ENCODE measurements at places on chromosomes 6 and 20. TPM values are rescaled to one million over a fixed set of nuclear protein-coding genes. Genes with fewer than 3 reads are reported as not detected.

The CGA gene
- total RNA-seq, result not detected

The FNDC11 gene
- total RNA-seq, result 0.39 TPM

The ALDH5A1 gene
- total RNA-seq, result 3.3 TPM

DNA sequence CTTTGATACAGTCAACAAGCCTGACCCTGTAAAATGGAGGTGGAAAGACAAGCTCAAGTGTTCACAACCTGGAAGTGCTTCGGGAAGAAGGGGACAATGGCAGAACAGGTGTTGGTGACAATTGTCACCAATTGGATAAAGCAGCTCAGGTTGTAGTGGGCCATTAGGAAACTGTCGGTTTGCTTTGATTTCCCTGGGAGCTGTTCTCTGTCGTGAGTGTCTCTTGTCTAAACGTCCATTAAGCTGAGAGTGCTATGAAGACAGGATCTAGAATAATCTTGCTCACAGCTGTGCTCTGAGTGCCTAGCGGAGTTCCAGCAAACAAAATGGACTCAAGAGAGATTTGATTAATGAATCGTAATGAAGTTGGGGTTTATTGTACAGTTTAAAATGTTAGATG, 15.0 kb downstream of the CCR6 start:
- no peak overlapping the region for H3K27ac ChIP-seq
- no peak for DNase-seq
- H3K4me1 ChIP-seq, result peaks cover 5% of the 10 kb centered on the region

- H3K27me3 ChIP-seq, result no peaks in the 10 kb centered on the region
- H3K4me3 ChIP-seq, result no peak overlapping the region
- no peak for DNase-seq
- peaks cover 7% of the 10 kb centered on the region for H3K4me1 ChIP-seq
- no peak overlapping the region for H3K27ac ChIP-seq
- H3K36me3 ChIP-seq, result no peaks in the 10 kb centered on the region
These were observed 183.9 kb downstream of the SYNDIG1 start for GRCh38 chr20:24653306-24653705.

DNA sequence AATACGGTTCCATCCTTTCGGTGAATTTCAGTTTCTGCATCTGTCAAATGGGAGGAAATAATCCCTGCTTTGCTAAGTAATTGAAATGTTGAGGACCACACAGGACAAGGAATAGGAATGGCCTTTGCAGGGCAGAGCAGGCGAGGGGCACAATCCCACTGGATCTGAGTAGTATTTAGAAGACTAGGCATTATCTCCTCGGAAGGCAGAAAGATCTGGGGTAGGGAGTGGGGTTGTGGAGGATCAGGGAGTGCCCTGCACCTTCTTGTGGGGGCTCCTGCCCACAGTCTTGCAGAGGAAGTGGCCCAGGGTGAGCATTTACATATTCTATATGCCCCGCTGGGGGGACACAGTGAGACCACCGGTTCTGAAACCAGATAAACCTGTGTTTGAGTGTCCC, 87.1 kb upstream of the SIRPA start:
- H3K36me3 ChIP-seq, result no peaks in the 10 kb centered on the region
- peak; percentile 91 for DNase-seq
- peaks cover 41% of the 10 kb centered on the region for H3K4me1 ChIP-seq
- H3K27ac ChIP-seq, result no peak overlapping the region
- H3K27me3 ChIP-seq, result no peaks in the 10 kb centered on the region
- no peak overlapping the region for H3K4me3 ChIP-seq

- H3K27ac ChIP-seq, result no peak overlapping the region
- no peaks in the 10 kb centered on the region for H3K27me3 ChIP-seq
- no peaks in the 10 kb centered on the region for H3K36me3 ChIP-seq
These were observed 71.0 kb upstream of the RALGAPA2 start for GRCh38 chr20:20783450-20783849.

DNA sequence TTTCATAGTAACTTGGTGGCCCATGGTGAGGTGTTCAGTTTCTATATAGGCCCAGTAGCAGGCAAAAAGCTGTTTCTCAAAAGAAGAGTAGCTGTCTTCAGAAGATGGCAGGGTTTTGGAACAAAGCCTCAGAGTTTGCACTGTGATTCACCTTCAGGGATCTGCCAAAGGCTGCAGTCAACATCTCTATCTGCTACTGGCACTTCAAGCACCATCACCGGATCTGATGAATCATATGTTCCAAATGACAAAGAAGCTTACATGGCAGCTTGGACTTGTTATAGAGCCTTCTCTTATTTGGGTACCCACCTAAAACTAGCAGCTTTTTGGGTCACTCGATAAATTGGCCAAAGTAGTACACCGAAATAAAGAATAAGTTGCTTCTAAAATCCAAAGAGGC, 39.5 kb downstream of the PKIB start:
- H3K4me1 ChIP-seq, result no peaks in the 10 kb centered on the region
- no peak overlapping the region for H3K27ac ChIP-seq
- no peaks in the 10 kb centered on the region for H3K27me3 ChIP-seq
- H3K36me3 ChIP-seq, result no peaks in the 10 kb centered on the region
- H3K4me3 ChIP-seq, result no peak overlapping the region
- no peak for DNase-seq

DNA sequence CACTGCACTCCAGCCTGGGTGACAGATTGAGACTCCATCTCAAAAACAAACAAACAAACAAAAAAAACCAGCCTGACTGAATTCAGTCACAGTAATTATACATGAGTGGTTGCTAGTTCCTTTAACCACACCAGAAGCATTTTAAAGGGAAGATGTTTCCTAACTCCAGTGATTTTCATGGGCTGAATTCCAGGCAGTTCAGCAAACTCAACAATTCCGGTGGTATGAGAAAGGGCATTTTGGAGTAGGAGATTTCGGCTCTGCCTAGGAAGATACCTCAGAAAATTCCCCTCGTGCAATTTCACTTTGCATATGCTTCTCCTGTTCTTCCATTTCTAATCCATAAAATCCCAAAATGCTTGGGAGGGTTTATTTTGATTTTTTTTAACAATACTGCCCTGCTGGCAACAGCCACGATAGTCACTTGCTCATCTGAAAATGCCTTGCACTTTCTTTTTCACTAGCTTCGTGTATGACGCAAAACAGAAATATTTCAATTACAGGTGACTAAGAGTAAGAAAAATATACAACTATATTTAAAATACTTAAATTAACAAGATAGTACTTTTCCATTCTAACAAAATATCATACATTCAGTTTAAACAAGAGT, 48.3 kb upstream of the IPCEF1 start:
- H3K36me3 ChIP-seq, result peaks cover 30% of the 10 kb centered on the region
- H3K27me3 ChIP-seq, result no peaks in the 10 kb centered on the region
- peak overlapping the region; percentile 69 for H3K27ac ChIP-seq
- no peak for DNase-seq

GRCh38 chr6:38567436-38567835, 72.3 kb downstream of the BTBD9 start:
- H3K4me1 ChIP-seq, result peaks cover 12% of the 10 kb centered on the region
- H3K4me3 ChIP-seq, result no peak overlapping the region
- peak; percentile 93 for DNase-seq
- no peak overlapping the region for H3K27ac ChIP-seq

DNA sequence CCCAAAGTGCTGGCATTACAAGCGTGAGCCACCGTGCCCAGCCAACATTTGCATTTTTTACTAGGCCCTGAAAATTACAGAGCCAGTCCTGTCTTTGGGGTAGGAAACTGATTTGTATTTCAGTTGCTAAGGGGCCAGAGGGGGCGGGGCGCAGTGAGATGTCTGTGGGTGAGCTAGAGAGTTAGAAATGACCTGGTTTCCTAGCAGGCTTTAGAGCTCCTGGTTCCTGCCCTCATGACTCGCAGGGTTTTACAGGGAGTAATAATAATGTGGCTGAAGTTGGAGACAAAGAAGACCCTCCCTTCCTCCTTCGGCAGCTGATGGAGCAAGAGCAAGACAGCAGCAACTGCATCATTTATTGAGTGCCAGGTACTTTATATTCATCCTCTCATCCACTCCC, 131.5 kb downstream of the TFAP2C start:
- no peak overlapping the region for H3K4me3 ChIP-seq
- H3K27me3 ChIP-seq, result no peaks in the 10 kb centered on the region
- H3K27ac ChIP-seq, result no peak overlapping the region
- no peaks in the 10 kb centered on the region for H3K4me1 ChIP-seq

- H3K27ac ChIP-seq, result no peak overlapping the region
- no peaks in the 10 kb centered on the region for H3K4me1 ChIP-seq
- no peak for DNase-seq
These were observed 46.3 kb downstream of the RPP21 start for GRCh38 chr6:30391240-30391639.

GRCh38 chr20:11849270-11849915, 68.3 kb upstream of the BTBD3 start:
- H3K4me1 ChIP-seq, result no peaks in the 10 kb centered on the region
- no peaks in the 10 kb centered on the region for H3K27me3 ChIP-seq
- H3K27ac ChIP-seq, result no peak overlapping the region

DNA sequence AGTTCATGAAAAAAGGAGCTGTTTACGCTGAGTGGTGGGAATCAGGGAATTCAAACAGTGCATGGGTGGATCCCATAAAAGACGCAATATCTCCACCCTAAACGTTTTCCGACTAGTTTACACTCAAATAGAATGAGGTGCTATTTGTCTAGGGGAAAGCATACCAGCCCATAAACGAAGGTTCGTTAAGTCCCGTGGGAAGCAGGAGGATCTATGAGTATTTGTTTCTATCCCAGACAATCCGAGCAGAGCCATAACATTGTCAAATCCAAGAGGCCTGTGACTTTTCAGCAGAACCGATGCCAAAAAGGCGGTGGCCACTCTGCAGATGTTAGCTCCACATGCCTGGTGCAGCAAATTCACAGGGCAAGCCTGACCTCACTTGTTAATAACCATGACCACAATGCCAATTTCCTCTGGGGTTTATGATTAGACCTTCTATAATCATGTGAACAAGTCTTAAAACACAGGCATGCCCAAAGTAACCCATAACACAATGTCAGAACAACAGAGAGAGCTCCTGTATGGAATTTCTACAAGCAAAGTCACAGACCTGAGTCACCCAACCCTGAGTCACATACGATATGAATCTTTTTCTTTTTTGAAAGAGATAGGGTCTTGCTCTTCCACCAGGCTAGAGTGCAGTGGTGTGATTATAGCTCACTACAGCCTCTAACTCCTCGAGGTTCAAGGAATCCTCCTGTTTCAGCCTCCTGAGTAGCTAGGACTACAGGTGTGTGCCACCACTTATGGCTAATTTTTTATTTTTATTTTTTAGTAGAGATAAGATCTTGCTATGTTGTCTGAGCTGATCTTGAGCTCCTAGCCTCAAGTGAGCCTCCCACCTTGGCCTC, 123.3 kb downstream of the KIF13A start:
- H3K36me3 ChIP-seq, result no peaks in the 10 kb centered on the region
- peak overlapping the region; percentile 78 for H3K27ac ChIP-seq
- no peak for DNase-seq
- H3K4me3 ChIP-seq, result no peak overlapping the region
- no peaks in the 10 kb centered on the region for H3K27me3 ChIP-seq

DNA sequence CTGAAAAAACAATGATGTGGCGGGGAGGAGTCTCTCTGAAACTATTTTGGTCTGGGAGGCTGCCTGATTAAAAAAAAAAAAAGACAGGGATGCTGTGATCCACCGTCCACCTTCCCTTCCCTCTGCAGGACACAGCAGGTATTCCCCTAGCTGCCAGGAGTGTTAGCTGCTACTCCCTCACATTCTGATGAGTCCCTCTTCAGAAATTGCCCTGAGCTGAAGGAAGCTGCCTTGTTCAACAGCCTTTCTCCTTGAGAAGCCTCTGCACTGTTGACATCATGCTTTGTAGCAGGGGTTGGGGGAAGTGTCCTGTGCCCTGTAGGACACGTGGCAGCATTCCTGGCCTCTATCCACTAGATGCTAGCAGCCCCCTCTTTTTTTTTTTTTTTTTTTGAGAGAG, 71.7 kb upstream of the ZMYND8 start:
- DNase-seq, result no peak
- no peak overlapping the region for H3K27ac ChIP-seq
- no peaks in the 10 kb centered on the region for H3K4me1 ChIP-seq

DNA sequence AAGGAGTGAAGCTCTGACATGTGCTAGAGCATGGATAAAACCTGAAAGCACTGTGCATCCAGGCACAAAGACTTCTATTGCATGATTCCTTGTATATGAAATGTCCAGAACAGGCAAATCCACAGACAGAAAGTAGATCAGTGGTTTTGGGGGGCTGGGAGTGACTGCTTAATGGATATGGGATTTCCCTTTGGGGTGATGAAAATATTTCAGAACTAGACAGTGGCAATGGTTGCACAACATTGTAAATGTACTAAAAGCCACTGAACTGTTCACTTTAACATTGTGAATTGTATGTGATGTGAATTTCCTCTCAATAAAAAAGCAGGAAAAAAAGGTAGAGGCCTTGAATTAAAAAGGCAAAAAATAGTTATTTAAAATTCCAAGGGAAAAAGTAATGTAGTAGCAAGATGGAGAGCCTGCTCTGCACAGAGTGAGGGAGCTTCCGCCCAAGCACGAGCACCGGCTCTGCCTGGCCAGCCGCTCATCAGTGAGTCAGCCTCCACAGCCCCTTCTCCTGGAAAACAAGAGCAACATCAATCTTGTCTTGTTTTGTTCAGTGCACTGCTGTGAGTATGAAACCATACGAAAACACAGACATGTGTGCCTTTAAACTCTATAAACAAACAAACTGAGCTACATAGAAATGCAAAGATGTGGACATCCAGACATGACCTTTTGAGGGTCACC, 74.6 kb upstream of the THBS2 start:
- no peaks in the 10 kb centered on the region for H3K27me3 ChIP-seq
- no peak overlapping the region for H3K27ac ChIP-seq
- H3K4me3 ChIP-seq, result no peak overlapping the region
- no peak for DNase-seq
- peaks cover 13% of the 10 kb centered on the region for H3K4me1 ChIP-seq
- H3K36me3 ChIP-seq, result no peaks in the 10 kb centered on the region

All from esophagus muscularis mucosa (tissue), 4 donors.